Hematopoietic multipotent progenitor cell treated with erythropoietin and hydrocortisone succinate and interleukin-3 and kit ligand, for 15 days (in vitro differentiated cells): ENCODE measurements at places on chromosomes 12 and 14.
A peak's percentile ranks its signal among the peaks of the same experiment; 100 is the strongest.

GRCh38 chr12:109523504-109523903 is 46.1 kb downstream of the UBE3B start:
- DNase-seq = no peak

DNA sequence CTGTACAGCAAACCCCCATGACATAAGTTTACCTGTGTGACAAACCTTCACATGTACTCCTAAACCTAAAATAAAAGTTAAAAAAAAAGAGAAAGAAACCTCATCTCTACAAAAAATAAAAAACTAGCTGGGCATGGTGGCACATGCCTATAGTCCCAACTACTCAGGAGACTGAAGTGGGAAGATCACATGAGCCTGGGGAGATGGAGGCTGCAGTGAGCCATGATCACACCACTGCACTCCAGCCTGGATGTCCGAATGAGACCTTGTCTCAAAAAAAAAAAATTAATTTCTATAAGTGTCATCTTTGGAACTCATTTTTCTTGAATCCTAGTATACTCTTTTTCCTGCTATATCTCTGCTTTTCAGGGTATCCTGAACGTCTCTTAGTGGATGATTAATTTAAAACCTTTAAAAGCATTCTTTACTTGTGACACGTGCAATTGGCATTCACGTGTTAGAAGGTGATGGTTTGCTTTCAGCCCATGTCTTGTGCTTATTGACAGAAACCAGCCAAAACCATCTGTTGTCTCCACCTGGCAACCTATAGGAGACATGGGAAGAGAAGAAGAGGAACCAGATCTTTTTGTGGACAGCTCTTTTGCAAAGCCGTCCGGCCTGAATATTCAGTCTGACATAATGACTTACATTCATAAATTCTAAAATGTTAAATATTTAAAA is 30.6 kb upstream of the PPFIBP1 start:
- no peak for DNase-seq

GRCh38 chr12:103571286-103571685 is 15.8 kb upstream of the STAB2 start:
- DNase-seq = no peak

DNA sequence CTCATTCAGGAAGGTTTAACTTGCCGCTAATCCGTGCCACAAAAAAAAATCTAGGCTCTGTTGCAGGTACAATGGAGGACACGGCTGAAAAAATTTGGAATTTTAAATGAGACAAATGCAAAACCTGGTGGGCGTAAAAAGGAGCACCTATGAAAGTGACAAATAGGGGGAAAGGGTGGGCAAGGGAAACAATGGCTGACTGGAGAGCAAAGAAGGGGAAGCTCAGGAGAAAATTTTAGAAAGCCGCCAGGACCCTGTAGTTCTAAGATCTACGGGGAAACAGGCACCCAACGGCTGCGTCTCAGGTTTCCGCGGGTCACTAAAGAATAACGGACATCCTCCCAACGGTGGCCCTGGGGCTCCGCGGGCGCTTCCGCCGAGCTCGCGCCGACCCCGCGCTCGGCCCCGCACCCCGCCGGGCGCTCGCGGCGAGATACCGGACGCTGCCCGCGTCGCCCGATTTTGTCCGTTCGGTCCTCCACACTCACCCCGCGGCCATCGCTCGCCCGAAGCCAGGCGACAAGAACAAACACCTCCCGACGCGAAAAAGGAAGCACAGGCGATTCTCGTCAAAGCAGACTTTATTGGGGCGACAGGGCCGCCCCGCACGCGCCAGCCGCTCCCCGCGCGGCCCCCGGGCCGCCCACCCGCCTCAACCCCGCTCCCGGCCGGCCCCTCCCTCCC is 1.1 kb upstream of the YY1 start:
- peak; percentile 39 for DNase-seq

DNA sequence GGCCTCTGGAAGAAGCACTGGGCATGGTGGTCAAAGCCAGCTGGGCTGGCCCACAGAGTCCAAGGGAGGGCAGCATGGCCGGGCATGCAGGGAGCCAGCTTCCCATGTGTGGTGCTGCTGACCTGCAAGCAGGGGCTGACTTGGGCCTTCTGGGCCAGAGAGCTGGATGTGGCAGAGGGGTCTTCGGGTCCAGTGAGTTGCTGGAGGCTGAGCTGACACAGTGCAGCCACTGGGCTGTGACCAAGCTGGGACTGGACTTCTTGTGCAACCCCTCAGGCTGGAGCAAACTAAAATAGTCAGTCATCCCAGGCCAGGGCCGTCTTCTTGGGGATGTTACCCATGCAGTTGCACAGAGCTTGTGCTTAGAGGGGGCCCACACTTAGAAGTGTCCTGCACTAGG is 7.3 kb upstream of the RIN3 start:
- DNase-seq = no peak

DNA sequence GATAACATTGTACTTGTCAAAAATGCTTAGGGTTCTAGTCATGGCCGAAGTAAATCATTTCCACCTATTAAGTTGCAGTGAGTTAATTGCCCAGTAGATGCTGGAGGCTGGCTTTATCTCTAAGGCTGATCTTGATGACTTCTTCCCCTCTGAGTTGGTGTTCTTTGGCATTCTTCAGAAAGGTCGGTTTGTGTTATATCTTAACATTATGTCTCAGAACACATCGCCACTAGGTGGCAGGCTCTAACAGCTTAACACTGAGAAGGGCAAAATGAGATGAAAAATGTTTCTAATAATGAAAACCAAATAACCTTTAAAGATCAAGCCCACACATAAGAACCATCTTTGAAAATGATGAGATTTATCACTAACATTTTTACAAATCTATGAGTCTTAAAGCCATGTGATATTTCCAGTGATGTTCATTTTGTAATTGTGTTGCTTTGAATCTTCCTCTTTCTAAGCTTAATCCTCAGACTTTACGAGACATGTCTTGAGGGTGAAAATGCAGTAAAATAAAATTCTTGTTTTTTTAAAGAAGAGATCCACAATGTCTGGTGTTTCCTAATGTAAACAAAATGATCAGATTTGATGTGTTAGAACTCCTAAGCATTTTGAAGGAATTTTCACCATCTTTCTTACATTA is 28.6 kb downstream of the SUDS3 start:
- DNase-seq = peak; percentile 79

DNA sequence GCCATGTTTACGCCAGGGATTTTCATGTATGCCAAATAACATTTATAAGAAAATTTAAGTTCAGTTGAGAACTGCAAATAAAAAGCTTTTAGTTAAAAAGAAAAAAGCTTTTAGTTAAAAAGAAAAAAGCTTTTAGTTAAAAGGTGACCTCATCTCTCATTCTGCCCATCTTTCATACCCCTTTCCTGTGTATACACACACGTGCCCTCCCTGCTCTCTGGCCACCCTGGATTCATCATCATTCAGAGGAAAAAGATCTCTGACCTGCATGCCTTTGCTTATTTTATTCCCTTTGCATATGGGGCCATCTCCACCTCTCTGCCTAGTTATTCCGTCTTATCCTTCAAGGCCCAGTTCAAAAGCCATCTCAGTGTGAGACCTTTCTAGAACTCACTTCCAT is 38.1 kb upstream of the CDK17 start:
- DNase-seq = no peak
